Activated CD4-positive, CD25-positive, alpha-beta regulatory T cell treated with anti-CD3 and anti-CD28 coated beads, Interleukin-2, amount 50 U/mL, for 72 hours (primary cell): ENCODE measurements at places on chromosomes 12 and 14.

- DNase-seq, result no peak
Measured at GRCh38 chr12:99130808-99131553, 485.9 kb downstream of the APAF1 start.

DNA sequence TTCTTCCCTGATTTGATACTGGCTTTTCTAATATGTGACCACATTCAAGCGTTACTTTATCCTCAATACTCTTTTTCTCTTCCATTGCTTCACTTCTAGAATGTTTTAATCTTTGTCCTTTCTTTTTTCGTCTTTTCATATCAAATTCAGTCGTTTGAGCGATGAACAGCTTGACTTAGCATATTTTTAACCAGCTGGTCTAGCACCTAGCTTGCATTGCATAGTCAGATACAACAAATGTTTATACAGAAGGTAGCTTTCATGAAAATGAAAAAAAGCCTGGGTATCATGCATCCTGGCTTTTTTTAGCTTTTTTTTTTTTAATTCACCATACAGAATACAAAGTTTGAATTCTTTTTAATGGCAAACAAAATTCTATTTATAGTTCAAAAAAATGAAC, 1.2 kb downstream of the SOX5 start:
- DNase-seq, result no peak

GRCh38 chr14:64550621-64551333, 1.0 kb downstream of the PPP1R36 start:
- no peak for DNase-seq

DNA sequence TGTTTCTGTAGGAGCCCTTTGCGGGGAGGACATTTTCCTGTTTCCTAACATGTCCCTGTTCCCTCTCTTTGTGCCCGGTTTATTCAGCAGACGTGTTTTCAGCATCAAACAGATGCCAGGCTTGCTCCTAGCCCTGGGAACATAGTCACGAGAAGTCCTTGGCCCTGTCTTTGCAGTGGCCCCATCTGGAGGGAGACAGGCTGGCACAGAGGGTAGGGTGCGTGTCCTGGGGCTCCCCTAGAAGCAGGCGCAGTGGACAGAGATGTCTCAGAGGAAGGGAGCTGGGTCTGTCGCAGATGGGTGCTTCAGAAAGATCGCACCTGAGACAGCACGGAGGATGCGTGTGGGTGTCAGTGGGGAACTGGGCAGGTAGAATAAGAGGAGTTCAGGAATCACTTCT, 75.0 kb upstream of the DYNC1H1 start:
- no peak for DNase-seq

- no peak for DNase-seq
Measured at GRCh38 chr14:99249389-99249788, 22.6 kb downstream of the BCL11B start.

DNA sequence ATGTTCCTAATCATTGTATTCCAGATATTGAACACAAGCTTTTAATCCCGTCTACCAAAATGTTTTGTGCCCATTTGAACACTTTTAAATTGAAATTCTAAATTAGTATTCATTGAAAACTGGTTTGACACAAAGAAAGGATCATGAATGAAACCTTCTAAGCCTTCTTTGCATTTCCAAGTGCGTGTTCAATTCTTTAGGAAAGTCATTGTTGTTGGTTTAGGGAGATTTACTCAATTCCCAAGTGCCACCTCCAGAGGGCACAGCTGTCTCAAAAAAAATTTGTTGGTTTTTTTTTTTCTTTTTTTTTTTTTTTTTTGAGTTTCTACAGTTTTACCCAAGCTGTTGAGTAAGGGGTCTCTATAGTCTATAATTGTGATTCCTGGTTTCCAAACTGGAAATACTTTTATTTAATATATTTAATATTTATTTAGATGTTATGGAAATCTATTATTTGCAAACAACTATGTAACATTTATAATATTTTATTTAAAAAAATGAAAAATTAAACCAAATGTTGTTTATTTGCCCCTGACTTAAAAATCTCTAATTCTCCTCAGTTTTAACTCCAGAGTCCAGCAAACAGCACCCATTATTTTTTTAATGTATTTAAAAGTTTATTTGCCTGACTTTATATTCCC, 79.9 kb downstream of the NEDD1 start:
- no peak for DNase-seq

- DNase-seq, result no peak
Measured at GRCh38 chr14:92898566-92899131, 24.3 kb upstream of the CHGA start.

DNA sequence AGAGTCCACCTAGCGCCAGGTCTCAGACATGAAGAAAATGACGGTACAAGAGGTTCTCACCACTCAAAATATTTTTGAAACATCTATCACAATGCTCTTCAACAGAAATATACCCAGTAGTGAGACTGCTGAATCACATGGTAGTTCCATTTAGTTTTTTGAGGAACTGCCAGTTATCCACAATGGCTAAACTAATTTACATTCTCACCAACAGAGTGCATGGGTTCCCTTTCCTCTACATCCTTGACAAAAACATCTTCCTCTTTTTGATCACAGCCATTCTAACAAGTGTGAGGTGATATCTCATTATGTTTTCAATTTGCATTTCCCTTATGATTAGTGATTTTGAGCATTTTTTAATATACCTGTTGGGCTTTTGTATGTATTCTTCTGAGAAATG, 5.7 kb upstream of the GPR65 start:
- DNase-seq, result no peak

DNA sequence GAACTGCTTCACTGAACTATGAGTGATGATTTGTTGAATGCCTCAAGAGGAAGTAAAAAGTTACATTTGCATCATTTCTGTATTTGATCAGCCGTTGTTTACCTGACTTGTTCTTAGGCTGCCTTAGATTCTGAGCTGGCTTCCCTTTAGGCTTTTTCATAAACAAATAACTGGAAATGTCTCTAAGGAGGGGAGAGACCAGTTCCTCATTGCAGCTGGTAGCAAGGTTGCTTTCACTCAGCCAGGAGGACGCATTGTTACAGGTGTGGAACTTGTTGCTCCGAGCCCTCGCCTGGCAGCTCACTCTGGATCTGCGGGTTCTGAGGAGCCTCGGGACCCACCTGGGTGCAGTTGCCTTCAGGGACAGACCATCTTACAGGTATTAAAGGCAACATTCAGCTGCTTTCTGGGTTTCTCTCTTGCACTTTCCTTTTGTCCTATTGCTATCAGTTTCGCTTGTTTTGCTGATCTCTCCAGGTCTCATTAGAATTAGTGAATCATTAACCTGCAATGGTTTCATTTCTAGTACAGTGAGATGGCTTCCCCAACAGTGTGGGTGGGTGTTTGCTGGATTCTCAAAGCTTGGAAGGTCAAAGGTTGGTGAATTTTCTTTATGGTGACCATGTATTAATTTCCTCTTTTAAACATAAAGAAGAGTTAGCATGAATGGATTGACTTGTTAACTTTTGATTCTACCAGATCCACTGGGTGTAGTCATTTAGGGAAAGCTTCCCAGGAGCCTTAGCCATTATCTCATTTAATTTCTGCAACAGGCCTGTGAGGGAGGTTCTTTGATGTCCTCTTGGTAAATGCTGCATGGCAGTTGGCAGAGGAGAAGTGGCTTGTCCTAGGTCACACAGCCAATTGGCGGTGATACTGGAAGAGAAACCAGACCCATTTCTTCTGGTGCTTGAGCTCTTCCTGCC, at the start of gene PLEKHG7:
Gene PLEKHG7, plus strand, starts transcription at position 236 of the 926 bp plus-strand sequence. CDS start 3,643 bp downstream, outside the sequence.
- DNase-seq, result no peak

GRCh38 chr14:102949062-102949800, 26.8 kb downstream of the AMN start:
- DNase-seq, result no peak

- DNase-seq, result no peak
Measured at GRCh38 chr14:105488781-105489541, 2.1 kb upstream of the TEDC1 start.

GRCh38 chr12:41120211-41120610, 67.9 kb upstream of the PDZRN4 start:
- DNase-seq, result no peak

GRCh38 chr14:77580477-77580876, 36.0 kb downstream of the SPTLC2 start:
- no peak for DNase-seq

DNA sequence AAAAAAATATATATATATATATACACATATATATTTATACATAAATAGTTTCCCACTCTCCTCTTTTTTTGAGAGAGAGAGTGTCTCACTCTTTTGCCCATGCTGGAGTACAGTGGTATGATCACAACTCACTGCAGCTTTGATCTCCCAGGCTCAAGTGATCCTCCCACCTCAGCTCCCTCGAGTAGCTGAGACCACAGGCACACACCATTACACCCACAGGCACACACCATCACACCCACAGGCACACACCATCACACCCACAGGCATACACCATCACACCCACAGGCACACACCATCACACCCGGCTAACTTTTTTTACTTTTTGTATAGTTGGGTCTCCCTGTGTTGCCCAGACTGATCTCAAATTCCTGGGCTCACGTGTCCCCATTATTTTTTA, 14.1 kb upstream of the GAPDH start:
- no peak for DNase-seq

- no peak for DNase-seq
Measured at GRCh38 chr14:100860556-100861187, 34.8 kb downstream of the MEG3 start.

DNA sequence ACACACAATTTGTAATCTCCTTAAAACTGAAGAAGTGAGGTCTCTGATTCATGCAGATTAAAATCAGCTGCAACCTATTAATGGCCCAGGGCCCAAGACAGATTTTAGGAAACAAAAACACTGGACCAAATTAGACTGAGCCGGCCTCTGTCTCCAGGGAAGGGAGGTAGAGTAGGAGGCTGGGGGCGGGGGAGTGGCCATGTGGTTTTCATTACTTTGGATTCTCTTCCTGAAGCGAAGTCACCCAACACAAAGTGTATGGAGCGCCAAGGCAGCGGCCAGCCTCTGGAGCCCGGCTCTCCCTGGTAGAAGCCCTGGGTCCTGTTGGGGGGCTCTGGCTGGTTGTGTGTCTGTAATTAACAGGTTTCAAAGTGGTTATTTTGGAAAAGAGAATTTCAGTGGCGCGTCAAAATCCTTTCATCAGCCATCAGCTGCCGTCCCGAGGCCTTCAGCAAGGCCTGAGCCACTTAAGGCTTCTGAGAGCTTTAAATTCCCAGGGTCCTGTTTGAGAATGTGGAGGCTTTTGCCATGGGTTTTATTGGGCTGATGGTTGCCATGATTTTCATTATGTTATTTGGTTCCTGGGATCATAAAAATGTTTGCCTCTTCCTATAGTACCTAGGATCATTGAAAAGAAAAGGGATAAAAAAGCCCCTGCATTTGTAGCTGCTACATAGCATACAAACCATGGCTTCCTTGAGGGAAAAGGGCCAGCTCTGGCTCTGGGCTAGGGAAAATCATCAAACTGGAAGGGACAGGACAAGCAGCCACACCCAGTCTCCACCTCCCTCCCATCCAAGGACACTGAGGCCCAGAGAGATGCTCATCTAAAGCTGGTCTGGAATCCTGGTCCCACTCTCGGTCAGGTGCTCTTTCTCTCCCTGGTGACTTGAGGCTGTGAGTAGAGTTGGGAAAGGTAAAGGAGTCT, 282.4 kb downstream of the ZFP36L1 start:
- DNase-seq, result no peak

DNA sequence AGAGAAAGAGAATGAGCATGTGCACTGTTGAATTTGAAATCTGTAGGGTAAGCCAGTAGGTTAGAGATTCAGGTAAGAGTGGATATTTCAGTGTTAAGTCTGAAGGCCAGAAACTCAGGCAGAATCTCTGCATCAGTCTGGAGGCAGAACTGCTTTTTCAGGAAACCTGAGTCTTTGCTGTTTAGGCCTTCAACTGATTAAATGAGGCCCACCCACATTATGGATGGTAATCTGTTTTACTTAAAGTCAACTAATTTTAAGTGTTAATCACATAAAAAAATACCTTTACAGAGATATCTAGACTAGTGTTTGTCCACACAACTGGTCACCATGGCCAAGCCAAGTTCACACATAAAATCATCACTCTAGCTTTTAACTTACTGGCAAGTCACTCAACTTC, 205.0 kb upstream of the DDHD1 start:
- no peak for DNase-seq

- DNase-seq, result no peak
Measured at GRCh38 chr14:97916669-97917568, 1119.7 kb downstream of the VRK1 start.

DNA sequence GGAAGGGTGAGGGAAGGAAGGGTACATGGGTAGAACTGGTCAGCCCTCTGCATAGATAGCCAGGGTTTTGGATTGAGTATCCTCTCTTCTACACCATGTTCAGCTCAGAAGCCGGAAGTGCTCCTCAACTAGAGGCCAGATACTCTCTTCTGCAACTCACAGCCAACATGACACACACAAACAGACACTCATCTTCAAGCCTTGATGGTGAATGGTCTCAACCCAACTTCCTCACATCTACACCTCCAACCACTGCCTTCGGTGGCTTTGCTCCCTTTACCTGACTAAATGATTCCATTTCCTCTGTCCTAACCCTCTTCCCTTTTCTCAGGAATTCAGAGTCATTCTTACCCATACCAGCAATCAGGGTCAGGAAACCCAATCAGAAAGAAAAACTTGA, 7.6 kb upstream of the FKBP11 start:
- no peak for DNase-seq

- DNase-seq, result no peak
Measured at GRCh38 chr12:121388421-121388981, 11.4 kb upstream of the RNF34 start.

GRCh38 chr12:64008596-64008995, 164.1 kb downstream of the SRGAP1 start:
- DNase-seq, result no peak

DNA sequence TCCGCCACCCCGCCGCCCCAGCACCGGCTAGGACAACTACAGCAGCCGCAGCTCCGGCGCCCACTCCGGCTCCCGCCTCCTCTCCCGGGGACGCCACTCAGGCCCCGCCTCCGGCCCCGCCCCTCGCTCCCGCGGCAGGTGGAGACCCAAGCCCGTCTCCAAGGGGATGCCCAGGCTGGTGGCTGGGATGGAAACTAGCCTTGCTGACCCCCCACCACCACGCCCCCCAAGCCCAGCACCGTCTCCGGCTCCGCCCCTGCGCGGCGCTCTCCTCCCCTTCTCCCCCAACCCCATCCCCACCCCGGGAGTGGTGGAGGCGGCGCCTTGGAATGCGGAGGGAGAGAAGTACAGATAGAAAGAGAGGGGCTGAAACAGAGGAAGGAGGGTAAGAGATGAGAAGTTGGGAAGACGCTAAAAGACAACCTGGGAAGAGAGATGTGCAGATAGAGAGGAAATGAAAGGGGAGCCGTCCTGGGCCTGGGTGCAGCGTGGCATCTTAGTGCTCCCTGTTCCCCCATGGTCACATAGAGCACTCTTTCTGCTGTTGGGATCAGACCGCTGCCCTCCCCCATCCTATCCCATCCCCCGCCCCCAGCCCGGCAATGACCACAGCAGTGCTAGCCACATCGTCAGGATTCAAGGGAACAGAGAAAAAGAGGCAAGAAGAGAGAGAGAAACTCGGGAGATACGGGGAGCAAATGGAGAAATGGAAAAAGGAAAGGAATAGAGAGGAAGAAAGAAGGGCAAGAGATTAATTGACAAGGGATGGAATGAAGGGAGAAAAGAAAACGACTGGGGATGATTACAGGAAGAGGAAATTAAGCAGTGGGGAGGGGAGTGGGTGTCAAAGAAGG, at the start of gene ITGA7:
Gene ITGA7, minus strand, starts transcription at position 64 of the 854 bp plus-strand sequence. CDS start 222 bp downstream, outside the sequence.
- DNase-seq, result peak; percentile 57

GRCh38 chr14:93269341-93270068, 62.4 kb downstream of the UBR7 start:
- DNase-seq, result no peak

GRCh38 chr12:68294251-68294650, 37.9 kb downstream of the MDM1 start:
- no peak for DNase-seq

GRCh38 chr12:103530307-103531066, 34.7 kb upstream of the C12orf42 start:
- no peak for DNase-seq
